Stimulated activated CD4-positive, alpha-beta T cell treated with anti-CD3 and anti-CD28 coated beads, Interleukin-1b, Interleukin-23, amount 100 ng/mL, for 48 hours (primary cell): ENCODE measurements at places on chromosomes 4 and X.

- DNase-seq: no peak
Observed at GRCh38 chr4:134327274-134328122, 125.9 kb upstream of the PABPC4L start.

- DNase-seq: no peak
Observed at GRCh38 chr4:54067166-54067565, 2.8 kb upstream of the CHIC2 start.

DNA sequence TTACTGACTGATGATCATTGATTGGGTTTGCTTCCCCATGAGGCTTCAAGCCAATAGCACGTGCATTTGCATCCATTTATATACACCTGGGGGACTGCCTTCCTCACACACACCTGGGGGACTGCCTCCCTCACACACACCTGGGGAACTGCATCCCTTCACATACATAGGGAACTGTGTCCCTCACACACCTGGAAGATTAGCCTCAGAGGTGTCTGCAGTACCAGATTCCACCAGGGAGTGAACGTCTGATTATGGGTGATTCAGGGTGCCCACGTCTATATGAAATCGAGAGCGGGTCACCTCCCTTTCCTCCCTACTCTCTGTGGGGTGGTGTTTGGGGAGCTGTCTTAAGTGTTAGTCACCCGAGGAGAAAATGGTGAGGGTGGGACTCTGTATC, 16.9 kb downstream of the CD99 start:
- DNase-seq: no peak

- no peak for DNase-seq
Observed at GRCh38 chr4:153798901-153799693, 10.2 kb upstream of the SFRP2 start.

GRCh38 chr4:6938237-6938636, 28.6 kb downstream of the TBC1D14 start:
- DNase-seq: no peak

- DNase-seq: no peak
Observed at GRCh38 chr4:150976478-150977118, 38.5 kb downstream of the LRBA start.

DNA sequence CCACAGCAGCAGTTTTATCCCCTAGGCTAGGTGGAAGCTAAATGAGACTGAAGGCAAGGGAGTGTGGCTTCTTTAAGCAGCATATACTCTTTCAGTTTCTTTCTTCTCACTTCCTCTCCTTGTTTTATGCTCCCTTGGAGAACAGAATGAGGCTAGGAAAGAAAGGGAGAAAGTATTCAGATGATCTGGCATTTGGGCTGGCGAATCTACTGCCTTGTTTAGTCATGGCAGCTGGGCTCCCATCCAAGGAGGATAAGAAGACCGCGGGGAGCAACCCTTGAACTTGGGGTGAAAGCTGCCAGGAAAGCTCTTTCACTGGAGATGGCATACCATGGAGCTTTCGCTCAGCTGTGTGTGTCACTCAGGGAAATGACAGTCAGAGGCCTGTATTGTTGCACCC, 72.1 kb downstream of the ARHGEF38 start:
- no peak for DNase-seq

- no peak for DNase-seq
Observed at GRCh38 chr4:75844151-75844662, 58.0 kb downstream of the PPEF2 start.

DNA sequence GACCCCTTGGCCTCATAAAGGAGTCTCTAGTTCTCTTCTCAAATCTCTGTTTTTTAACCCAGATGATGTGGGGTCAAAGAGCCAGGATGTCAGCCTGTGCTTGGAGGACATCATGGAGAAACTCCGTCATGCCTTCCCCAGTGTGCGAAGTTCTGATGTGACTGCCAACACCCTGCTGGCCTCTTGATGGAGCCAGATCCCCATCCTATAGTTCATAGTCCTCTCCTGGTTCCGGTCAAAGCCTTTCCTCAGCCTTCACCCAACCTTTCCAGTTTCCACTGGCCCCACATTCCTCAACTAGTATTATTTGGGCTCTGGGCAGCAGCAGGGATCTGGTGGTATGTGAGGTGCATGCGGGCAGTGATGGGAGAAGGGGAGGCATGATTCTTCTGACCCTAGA, 30.7 kb downstream of the TAF7L start:
- no peak for DNase-seq
